Fibroblast of gingiva (primary cell): ENCODE measurements at places on chromosomes 4 and X.

DNA sequence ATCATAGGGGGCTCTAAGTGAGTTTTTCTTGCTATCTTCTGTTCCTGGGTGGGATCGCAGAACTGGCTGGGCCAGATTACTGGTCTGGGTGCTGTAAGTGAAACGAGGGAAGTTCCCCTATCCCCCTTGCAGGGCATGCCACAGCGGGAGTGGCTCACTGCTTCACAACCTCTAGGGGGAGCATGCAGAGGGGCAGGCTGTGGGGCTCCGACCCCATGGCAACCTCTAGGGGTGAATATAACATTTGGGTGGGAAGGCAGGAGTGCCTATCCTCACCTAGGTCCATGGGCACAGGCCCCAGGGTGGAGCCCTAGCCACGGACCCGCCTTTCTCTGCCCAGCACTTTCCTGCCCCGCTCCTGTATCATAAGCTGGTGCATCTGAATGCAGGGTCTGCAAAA is 1.7 kb upstream of the RRAGB start:
- no peak for DNase-seq

GRCh38 chr4:88064410-88064809 is 57.0 kb downstream of the PKD2 start:
- no peak for DNase-seq

- DNase-seq: no peak
Measured at GRCh38 chrX:31540313-31540712, 468.5 kb upstream of the FTHL17 start.

DNA sequence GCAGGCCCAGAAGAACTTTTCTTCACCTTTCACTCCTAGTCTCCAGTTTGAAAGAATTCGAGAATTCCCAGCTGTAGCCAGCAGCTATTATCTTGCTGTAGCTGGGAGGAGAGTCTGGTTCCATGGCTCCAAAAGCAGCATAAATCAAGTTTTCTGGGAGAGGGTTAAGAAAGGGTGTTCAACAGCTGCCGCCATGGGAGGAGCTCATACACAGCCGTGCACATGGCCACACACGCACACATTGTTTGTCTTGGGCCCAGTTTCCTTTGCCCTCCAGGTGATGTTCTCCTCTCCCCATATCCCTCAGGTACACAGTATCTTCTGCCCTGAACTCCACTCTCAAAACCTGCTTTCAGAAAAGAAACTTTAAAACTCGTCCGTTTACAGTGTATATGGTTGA is 4.1 kb upstream of the GPC3 start:
- no peak for DNase-seq

DNA sequence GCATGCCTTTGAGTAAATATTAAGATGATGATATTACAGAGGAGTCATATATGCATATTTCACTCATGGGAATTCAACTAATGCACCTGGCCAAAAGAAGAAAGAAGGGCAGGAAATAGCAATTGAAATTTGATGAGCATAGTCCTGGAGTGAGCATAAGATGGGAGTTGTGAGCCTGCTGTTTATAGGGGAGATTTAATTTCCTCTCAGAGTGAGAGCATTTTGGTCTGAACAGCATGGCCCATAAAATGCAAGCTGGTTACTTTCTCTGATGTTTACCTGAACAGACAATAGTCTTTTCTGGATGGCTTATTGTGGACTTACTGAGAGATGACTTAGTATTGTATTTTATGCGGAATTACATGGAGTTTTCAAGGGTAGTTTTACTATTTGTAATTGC is 53.6 kb downstream of the FHIP1A start:
- DNase-seq: no peak

DNA sequence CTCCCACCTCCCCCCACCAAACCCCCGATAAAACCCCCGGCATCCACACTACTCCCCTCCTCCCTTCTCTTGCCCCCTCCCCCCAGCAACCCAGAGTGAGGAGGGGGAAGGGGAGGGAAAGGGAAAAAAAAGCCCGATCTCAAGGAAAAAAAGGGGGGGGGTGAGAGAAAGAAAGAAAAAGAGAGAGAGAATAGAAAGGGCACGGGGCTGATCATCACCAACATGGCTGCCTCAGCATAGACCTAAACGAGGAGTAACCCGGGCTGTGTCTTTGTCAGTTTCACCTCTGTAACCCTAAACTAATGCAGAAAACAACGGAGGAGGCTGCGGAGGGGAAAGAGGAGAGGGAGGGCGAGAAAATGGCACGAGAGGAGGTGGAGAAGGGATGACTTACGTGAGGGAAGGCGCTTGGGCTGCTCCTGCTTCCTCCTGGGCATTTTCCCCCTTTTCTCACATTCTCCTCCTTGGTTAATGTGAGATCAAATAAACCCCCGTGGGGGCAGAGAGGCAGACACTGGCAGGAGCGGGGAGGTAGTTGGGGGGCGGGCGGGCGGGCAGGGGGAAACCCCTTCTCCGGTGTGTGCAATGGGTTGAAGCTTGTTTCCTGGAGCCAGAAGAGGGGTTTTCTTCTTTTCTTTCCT is 532 bp downstream of the ZNF827 start:
- peak; percentile 22 for DNase-seq

- no peak for DNase-seq
Measured at GRCh38 chrX:13033193-13033592, 11.2 kb downstream of the FAM9C start.

- no peak for DNase-seq
Measured at GRCh38 chr4:98421111-98421510, 159.9 kb downstream of the RAP1GDS1 start.

- DNase-seq: no peak
Measured at GRCh38 chr4:145865274-145865941, 73.2 kb downstream of the ZNF827 start.

GRCh38 chr4:114028071-114028470 is 48.6 kb upstream of the ARSJ start:
- DNase-seq: no peak

- peak; percentile 17 for DNase-seq
Measured at GRCh38 chrX:3244203-3244743, 102.2 kb downstream of the MXRA5 start.

DNA sequence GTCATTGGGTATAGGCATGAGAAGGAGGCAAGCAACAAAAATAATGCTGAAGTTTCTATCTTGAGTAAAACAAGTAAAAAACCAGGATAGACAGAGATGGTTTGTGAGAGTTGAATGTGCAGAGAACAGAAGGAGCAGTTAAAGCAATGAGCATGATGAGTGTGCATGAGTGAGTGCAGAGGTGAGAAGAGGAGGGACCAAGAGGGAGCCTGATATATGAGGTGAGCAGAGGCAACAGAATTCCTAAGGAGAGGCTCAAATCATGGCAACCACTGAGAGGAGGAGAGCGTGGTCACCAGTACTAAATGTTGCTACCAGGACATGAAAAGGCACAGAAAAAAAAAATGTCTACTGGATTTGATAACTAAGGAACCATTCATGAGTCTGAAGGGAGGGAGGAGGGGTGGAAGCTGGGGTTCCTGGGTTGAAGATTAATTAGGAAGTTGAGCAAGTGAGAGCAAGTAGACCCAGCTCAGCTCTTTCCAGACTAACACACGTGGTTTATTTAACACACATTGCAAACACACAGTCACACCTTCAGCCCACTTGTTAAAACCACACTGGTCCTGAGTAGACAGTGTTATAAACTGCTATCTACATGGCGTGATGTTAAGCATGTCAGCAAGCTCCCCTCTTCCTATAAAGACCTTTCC is 69.0 kb upstream of the IQCM start:
- no peak for DNase-seq

DNA sequence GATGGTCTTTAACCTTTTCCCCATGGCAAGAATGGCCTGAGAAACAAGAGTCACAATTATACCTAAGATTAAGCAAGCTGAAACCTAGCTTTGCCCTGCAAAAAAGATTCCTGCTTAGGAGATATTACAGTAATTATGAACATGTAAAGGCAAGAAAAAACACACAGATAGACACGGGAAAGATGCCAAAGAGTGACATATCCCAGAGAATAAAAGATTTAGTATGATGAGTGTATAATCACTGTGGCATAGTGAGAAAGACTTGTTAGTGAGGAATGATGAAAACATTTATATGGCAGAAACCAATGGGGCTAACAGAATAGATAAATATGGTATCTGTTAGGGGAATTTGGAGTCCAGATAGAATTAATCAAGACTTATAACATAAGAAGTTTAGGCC is 29.6 kb upstream of the TASL start:
- no peak for DNase-seq

DNA sequence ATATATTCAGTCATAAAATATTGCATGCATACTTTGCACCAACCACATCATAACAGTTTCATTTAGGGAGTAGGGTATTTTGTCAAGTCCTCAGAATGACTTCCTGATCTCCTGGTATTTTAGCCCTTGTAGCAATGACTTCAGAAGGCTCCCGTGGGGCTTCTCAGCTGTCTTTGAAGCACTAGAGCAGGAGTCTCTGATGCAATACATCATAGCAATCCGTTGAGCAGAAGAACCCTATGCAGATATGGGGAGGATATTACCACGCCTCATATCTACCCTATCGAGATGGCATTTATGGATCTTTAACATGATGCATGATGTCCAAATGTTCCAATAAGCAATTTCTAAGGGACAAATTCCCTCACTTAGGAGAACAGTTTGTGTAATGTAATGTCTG is 373.7 kb upstream of the FTHL17 start:
- DNase-seq: no peak

DNA sequence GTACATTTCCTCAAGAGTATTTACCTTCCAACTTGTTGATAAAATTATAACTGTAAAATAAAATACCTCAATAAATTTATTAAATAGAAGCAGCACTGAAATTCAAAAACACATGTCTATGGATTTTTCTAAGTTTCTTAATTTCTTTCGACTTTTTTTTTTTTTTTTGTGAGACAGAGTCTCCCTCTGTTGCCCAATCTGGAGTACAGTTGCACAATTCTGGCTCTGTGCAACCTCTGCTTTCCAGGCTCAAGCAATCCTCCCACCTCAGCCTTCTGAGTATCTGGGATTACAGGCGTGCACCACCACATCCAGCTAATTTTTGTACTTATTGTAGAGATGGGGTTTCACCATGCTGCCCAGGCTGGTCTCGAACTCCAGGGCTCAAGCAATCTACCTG is 79.8 kb downstream of the IQCM start:
- DNase-seq: peak; percentile 43
